ENCODE measurements at places on chromosomes 5 and 9.
A peak's percentile ranks its signal among the peaks of the same experiment; 100 is the strongest.

GRCh38 chr9:1013021-1013420, 36.6 kb downstream of the DMRT3 start:
- ATAC-seq: no peak

GRCh38 chr5:74201334-74202081, 439.0 kb downstream of the ENC1 start:
- peak; percentile 13 for ATAC-seq

GRCh38 chr9:68847765-68848164, 142.7 kb downstream of the PIP5K1B start:
- ATAC-seq: no peak

DNA sequence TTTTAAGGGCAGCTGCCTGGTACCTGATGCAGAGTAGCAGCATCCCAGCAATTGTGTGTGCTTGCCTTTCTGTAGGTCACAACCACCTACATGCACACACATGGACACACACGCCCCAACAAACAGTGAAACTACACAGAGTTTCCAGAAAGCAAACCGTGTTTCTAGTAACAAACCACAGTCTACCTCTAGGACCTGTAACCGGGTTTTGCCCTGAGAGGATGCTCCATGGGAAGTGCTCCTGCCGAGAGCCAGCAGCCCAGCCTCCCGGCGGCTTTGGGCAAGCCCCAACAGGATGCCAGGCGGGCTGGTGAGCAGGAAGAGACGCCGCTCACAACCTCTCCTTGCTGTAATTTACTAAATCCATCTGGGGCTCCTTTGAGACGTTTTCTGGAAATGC, 4.1 kb upstream of the TCF7 start:
- ATAC-seq: no peak

DNA sequence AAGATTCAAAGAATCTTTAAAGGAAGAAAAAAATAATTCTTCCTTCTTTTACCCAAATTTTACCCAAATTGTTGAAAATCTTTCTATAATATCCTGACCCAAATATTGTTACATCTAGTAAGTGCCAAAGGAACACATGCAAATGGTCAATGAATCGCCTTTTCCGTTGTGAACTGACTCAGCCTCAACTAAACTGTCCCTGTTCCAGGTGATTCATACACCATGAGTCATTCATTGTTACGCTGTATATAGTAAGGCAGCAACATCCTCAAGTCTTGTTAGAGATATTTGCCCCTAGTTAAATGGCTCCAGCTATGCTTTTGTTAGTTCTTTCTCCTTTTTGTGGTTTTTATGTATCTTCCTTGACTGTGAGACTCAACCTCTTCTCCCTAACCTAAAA, 9.7 kb downstream of the PTGER4 start:
- ATAC-seq: peak; percentile 92

DNA sequence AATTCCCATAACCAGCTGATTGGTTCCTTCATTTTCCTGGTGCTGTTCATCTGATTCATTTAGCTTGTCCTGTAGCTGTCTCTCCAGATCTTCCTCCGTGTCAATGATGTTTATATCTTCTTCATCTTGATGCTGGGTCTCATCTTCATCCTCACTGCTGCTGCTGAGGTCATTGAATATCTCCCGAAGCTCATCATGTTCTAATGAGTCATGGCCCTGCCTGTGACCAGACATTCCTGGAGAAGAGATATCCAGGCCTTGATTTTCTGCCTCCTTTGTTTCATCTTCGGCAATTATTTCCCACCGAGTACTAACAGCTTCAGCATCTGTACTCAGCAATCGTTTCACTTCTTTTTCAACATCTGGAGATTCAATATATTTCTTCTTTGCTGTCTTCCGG, 1.4 kb downstream of the TAF7 start:
- ATAC-seq: no peak

GRCh38 chr5:66701244-66701643, 105.1 kb downstream of the MAST4 start:
- ATAC-seq: no peak

- ATAC-seq: no peak
These were observed 26.7 kb downstream of the NDUFS6 start for GRCh38 chr5:1827886-1828397.

- no peak for ATAC-seq
These were observed 47.8 kb downstream of the RALGPS1 start for GRCh38 chr9:126962336-126962735.

DNA sequence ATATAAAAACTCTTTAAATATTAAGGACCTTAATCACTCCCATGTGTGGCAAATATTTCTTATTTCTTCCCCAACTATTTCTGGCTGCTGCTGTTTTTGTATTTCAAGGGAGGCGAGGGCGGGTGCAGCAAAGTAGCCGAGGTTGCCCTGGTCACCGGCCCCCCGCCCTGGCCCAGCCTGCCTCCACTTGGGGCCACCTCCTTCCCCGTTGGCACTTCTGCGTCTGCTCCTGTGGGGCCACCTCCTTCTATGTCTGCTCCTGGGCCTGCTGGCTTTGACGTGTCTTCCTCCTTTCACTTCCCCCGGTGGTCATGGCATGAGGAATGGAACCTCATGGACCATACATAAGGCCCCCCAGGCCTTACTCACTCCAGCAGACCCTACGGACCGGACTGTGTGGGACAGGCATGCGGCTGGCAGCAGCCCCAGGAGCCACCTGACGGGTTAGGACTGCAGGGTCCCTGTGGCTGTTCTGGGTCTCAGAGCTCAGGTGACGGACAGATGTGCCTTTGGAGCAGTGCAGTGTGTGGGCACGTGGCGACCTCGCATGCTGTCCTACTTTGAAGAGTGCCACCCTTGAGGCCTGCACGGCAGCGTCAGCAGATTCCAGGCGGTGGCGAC, 5.8 kb upstream of the ENTPD8 start:
- ATAC-seq: no peak

DNA sequence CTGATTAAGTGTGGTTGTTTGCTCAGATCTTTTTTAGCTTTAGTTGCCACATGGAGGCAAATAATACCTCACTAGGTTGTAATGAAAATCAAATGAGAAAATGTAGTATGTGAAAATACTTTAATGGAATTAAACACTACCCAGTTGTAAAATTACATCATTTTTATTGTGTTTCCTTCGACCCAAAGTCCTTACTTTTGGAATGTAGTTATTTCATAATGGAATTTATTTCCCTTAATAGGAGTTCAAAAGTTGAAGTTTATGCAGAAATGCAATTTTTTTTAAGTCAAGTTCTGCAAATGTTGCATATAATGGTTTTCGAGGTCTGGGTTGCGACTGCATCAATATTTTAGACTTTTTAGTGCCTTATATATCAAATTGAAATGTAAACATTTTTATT, 31.0 kb downstream of the TNPO1 start:
- no peak for ATAC-seq

DNA sequence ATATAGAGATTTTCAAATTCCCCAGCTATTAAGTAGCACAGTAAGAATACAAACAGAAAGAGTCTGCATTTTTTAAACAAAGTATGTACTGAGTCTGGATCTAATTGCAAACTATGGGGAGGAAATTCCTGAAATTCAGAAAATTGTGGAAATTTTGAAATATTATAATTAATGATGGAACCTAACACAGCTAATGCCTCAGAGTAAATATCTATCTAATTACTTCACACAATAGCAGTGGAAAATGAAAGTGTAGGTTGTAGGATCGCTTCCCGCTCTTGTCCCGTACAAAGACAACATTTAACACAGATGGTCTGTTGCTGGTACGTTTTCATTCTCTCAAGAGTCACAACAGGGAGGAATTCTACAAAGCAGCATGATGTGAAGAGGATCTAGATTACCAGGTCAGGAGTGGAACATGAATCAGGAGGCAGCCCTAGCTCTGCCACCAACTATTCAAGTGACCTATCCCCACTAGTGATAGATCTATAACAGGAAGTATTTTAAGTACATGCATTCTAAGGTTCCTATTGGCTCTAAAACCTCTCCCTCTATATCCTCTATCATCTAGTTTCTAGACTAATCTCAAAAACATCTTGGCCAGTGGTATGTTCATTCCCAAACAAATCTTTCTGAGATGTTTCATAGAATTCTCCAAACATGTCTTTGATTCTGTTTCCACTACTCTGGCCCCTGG, 58.9 kb upstream of the GRAMD2B start:
- ATAC-seq: no peak

DNA sequence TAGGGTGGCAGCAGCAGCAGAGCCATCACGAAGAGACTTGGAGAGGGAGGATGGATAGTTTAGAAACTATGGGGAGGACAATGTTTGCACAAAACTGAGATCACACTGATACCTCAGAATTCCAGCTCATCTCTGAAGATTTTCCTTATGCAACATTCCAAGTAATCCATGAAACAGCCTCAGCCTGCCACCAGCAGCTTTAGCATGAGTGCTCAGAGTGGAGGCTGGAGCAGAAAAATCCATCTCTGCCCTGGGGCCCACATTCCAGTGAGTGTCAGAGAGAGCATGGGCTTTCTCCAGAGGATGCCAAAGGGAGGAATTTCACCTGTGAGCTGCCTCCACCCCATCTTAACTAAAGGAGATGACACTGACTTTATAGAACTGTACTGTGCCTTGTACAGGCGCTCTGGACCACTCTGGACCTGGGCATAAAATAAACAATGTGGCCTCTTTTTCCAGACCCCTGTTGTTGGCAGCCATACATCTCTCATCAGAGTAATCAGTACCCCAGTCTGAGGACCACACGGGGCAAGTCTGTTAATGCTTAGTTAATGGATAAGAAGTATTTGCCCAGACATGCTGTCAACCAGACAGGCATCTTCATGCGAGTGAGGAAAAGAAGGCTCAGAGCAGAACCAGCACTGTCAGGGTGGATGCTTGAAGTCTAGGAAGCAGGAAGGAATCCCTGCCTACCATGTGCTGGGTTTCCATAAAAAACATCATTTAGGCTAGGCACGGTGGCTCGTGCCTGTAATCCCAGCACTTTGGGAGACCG, 440.9 kb downstream of the ENC1 start:
- ATAC-seq: no peak

DNA sequence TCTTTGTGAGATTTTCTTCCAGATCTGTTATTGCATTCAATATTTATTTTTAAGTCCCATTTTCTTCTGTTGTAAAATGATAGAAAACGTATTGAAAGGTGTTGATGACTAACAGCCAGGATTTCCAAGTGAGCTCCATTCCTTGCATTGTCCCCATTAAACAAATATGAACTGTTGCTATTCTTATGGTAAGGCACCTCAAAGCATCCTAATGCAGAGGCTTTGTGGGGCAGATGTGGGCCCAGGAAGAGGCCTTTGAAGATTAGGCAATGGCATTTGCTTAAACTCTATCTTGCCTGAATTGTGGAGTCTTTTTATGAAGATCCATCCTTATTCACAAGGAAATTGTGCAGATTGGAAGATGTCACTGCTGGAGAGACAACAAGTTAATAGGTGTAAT, 38.9 kb downstream of the NTRK2 start:
- ATAC-seq: no peak

DNA sequence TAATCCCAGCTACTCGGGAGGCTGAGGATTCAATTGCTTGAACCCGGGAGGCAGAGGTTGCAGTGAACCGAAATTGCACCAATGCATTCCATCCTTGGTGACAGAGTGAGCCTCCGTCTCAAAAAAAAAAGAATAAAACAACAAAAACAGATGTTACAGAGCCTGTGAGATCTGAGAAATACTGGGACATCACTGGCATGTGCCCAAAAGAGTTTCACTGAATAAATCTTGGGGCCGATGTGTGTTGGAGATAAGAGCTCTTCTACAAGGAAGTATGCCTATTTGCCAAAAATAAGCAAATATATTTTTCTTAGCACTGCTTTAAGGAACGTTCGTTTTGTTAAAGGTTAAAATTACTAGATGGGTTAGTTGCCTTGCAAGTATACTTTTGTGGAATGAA, 55.1 kb downstream of the KIAA1958 start:
- ATAC-seq: no peak

DNA sequence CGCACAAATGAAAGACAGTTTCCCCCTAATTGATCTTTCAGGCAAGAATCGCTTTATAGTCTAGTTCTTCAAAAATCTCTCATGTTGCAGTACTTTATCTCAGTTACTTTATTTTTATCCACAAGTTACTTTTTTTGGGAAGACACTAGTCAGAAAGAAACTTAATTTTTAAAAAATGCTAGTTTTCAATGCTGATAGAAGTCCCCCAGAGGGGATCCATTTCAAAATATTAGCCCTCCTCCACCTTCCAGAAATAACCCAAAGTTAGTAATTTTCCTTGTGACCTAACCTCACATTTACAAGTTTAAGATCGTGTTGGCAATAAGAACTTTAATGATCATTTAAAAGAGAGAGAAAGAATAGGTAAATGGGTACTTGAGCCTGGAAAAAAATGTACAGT, 11.0 kb downstream of the C1QTNF3 start:
- ATAC-seq: no peak

DNA sequence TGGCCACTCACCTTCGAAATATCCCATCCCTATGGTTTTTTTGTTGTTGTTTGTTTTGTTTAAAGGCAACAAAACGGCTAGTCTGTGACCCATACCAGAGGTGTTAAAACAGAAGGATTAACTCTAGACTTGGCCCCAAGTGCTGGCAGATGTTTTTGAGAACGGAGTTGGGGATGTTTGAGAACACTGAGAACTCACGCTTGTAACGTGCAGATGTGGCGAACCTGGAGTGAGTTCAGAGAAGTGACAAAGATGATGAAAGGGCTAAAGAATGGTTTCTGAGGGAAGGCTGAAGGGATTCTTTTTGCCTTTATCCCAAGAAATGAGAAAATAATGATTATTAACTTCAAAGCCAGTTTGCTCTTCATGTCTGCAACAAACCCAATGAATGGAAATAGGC, 286.5 kb downstream of the ZNF608 start:
- ATAC-seq: no peak

- ATAC-seq: peak; percentile 32
These were observed 36.2 kb upstream of the CKS2 start for GRCh38 chr9:89274838-89275237.

DNA sequence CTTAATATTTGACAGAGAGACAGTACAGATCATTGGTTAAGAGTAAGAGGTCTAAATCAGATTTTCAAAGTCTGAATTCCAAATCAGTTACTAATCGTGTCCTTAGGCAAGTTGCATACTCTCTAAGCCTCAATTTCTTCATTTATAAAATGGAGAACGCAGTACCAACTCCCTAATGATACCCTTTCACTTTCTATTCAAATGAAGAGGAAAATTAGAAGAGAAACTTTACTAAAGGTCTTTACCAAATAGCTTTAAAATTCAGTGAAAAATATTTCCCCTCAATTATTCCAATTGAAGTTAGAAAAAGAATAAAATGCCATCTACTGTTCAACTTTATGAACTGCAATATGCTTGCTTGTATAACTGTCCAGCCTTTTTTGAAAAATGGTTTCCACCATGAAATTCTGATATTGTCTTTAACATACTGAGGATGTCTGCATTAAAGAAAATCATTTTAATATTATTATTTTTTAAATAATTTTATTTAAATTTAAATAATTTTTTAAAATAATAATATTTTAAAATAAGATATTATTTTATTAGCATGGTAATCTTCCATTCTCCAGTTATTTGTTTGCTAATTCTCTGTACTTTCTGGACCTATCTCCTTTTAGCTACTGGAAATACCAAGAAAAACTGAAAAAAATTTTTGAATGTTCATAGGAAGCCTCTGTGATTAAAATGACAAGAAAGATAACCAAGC, 36.0 kb downstream of the POC5 start:
- ATAC-seq: no peak

GRCh38 chr9:127154003-127154389, 31.6 kb upstream of the ANGPTL2 start:
- no peak for ATAC-seq

- no peak for ATAC-seq
These were observed 2.0 kb upstream of the SPINK9 start for GRCh38 chr5:148333262-148333849.

GRCh38 chr5:19751326-19751725, 236.7 kb downstream of the CDH18 start:
- no peak for ATAC-seq
